Kidney epithelial cell (primary cell): ENCODE measurements at places on chromosomes 7 and 10.

DNA sequence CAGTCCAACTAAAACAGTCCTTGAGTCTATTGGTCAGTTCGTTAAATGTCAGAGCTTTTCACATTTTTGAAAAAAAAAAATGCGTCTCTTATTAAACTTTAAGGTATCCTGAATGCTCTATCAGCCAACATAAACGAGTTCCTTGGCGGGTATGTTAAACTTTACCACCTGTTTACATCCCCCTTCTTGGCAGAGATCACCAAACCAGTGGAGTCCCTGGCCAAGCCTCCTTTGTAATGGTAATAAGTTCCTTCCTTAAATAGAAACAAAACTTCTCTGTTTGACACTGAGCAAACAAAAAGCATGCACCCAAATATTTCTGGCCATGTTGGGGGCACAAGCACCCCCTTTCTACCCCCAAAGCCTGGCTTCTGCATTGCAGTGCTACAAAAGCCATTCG, 3.2 kb downstream of the TRIL start:
- DNase-seq, result no peak

DNA sequence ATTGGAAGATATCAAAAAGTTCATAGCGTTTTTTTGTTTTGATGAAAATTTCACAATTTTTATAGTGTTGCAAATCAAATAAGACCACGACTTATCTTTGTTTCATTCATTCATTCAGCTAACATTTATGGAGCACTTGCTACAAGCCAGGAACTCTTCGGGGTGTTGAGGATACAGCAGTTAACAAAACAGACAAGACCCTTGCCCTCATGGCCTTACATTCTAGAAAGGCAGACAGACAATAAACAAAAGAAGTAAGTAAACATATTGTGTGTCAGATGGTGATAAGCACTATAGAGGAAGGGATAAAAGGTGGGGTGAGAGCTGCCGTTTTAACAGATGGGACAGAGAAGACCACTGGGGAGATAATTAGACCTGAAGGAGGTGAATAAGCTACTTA, 41.6 kb upstream of the GSAP start:
- no peak for DNase-seq

GRCh38 chr7:95342642-95343307, 18.4 kb upstream of the PON1 start:
- DNase-seq, result no peak

- DNase-seq, result no peak
Measured at GRCh38 chr7:56007167-56007652, 42.8 kb downstream of the NIPSNAP2 start.

- DNase-seq, result no peak
Measured at GRCh38 chr7:28708033-28708951, 249.8 kb downstream of the TRIL start.

DNA sequence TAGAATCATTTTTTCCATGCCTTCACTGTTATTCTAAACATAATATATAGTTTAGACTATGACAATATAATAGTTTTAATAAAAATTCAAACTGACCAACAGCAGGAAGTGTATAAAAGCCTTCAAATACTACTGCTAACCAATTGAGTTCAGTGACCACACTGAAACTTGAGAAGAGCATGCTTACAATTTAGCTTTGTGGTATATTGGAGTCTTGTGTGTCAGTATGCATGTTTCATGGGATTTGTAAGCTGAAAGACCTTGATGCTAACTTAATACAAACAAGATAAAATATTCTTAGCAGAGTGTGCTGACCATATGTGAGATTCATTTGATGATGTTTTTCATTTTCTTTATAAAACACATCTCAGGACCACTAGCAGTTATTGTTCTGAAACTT, 395.5 kb downstream of the SUGCT start:
- DNase-seq, result no peak

GRCh38 chr10:81730891-81731290, 144.1 kb upstream of the NRG3 start:
- DNase-seq, result peak; percentile 61

GRCh38 chr10:131242007-131242406, 69.5 kb downstream of the TCERG1L start:
- no peak for DNase-seq

- DNase-seq, result no peak
Measured at GRCh38 chr7:94422827-94423460, 28.2 kb downstream of the COL1A2 start.

- peak; percentile 81 for DNase-seq
Measured at GRCh38 chr7:26393818-26394217, 102.2 kb downstream of the SNX10 start.

GRCh38 chr10:132446661-132447445, 49.9 kb downstream of the PWWP2B start:
- DNase-seq, result peak; percentile 25

- no peak for DNase-seq
Measured at GRCh38 chr10:62166331-62167131, 102.1 kb downstream of the RTKN2 start.

GRCh38 chr7:155721056-155721455, 76.6 kb downstream of the RBM33 start:
- no peak for DNase-seq

DNA sequence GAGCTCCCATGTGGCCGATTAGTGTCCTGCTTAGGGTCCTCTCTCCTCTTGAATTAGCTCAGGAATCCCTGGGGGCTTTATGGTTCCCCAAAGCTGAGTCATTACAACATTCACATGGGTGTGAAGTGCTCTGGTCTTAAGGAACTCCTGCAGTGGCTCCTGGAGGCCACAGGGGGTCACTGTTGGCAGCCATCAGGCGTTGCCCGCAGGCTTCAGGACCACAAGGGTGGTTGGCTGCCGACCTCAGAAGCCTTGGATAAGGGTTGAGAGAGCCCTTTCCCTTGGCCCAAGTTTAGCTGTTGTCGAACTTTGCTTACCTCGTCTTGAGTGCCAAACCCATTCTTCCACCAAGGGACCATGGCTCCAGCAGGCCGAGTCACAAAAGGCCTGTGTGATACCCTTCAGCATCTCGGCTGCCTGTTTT, 61.7 kb downstream of the SH2D4B start:
- no peak for DNase-seq
